ENCODE measurements at places on chromosomes 2 and 18. TPM values are rescaled to one million over a fixed set of nuclear protein-coding genes. Genes with fewer than 3 reads are reported as not detected.

The MAP2 gene
- not detected for total RNA-seq

The PRKAG3 gene
- total RNA-seq: not detected

The MYOM1 gene
- total RNA-seq: 2.7 TPM

The CREB1 gene
- total RNA-seq: 97.5 TPM

The ABCG8 gene
- not detected for total RNA-seq

The TMBIM1 gene
- total RNA-seq: 61.0 TPM

The RAX gene
- not detected for total RNA-seq

The SERPINB11 gene
- total RNA-seq: not detected

The FEV gene
- not detected for total RNA-seq

The ATP5F1A gene
- total RNA-seq: 285 TPM

The MALL gene
- not detected for total RNA-seq

The SP9 gene
- not detected for total RNA-seq

The ATG16L1 gene
- 60.8 TPM for total RNA-seq

The PROKR1 gene
- total RNA-seq: not detected

DNA sequence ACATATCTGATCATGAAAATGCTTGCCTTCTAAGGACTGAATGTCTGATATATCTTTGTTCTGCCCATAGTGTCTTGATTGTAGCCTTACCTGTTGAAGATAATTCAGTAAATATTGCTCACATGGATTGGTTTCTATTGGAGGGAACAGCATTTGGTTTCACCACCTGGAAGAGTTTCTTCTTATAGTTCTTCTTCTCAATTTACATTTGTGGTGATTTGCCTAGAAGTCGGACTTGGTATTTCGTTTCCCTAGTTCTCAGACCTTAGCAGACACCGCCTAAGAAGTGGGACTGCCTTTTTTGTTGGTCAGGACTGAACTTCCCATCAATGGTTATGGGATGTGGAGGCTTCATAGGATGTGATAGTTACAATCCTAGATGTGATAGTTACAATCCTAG is 20.2 kb downstream of the MGAT5 start:
- no peak for DNase-seq

GRCh38 chr2:203808046-203808750 is 59.4 kb upstream of the CTLA4 start:
- no peak for DNase-seq

GRCh38 chr2:20371323-20372025 is 20.8 kb upstream of the PUM2 start:
- DNase-seq: no peak

DNA sequence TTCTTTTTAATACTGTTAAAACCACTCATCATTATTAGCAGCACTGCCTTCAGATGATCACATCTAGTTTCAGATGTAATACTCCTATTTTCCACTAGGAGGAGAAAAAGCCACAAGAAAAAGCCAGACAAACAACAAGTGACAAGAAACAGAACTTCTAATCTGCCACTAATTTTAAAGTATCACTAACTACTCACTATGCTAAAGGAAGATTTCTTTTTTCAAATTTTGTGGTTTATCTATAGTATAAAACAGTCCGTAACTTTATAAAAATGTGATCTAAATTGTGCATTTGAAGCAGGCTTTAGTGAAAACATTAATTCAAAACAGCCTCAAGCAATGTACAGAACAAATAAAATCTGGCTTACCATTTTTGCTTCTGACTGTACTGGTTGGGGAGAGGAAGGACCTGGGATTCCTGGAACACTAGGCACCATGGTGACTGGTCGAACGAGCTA is 56.8 kb downstream of the ATF2 start:
- DNase-seq: no peak

GRCh38 chr2:120914839-120915521 is 179.3 kb downstream of the GLI2 start:
- DNase-seq: no peak

DNA sequence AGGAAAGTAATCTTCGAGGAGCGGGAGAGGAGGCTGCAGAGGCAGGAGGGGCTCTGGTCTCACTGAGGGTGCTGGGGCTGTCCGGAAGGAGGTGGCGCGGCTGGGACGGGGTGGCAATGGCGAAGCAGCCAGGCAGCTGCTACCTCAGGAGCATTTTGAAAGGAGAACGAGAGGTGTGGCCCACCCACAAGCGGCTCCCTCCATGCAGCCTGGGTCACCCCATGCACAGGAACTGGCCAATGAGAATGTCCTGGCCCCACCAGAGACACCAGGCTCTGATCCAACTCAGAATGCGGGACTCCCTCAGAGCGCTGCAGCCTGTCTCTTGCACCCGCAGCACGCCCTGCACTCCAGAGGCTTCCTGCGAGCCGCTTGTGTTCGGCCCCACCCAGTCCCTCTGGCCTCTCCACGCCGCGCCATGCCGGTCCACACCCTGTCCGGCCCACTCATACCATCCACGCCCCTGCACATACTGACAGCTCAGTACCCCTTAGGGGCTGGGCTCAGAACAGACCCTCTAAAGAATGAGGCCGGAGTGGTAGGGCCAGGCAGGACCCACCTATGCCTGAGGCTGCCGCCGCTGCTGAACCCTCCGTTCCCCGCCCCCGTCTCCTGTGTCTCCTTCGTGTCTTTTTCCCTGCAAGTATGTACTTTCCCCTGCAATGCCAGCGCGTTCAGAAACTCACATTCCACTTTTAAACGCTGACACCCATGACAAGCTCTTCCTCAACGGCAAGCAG is 6.4 kb upstream of the BOK start:
- no peak for DNase-seq

DNA sequence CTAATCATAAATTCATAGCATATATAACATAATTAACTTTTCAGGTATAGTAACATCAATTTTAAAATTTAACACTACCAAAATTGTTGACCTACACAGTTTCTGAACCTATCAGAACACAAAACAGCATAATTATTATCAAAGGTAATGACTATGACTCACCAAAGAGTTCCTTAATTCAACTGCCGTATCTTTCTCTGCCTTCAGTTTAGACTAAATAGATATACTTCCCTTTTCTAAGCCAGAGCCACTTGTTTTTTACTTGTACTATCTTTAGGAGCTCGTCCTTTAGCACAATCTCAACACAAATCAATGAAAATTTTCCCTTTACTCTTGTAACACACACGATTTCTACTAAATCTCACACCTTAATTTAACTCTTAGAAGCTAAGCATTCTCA is 54.4 kb downstream of the CCDC88A start:
- DNase-seq: no peak

GRCh38 chr2:230503798-230504197 is 87.8 kb downstream of the SP100 start:
- DNase-seq: no peak

- no peak for DNase-seq
Measured at GRCh38 chr2:189582809-189583192, 2.2 kb upstream of the SLC40A1 start.

DNA sequence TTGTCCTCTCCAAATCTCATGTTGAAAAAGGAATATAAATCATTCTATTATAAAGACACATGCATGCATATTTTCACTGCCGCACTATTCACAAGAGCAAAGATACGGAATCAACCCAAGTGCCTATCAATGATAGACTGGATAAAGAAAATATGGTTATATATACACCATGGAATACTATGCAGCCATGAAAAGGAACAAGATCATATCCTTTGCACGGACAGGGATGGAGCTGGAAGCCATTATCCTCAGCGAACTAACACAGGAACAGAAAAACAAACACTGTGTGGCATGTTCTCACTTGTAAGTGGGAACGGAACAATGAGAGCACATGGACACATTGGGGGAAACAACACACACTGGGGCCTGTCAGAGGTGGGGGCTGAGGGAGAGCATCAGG is 28.1 kb upstream of the PARD3B start:
- no peak for DNase-seq

DNA sequence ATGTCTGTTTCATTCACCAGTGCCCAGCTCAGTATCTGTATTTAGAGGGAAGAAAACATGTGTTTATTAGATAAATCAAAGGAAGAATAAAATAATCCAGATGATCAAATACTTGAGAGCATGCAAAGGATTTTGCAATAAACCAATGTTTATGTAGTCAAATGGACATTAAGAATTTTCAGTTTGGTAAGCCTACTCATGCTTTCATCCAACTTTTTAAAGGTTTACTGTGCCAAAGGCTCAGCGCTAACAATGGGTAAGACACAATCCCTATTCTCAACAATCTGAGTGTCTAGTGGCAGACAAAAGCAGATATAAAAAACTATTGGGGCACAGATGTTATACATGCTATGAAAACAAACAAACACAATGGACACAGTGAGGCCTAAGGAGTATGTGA is 26.3 kb downstream of the GRB14 start:
- no peak for DNase-seq

DNA sequence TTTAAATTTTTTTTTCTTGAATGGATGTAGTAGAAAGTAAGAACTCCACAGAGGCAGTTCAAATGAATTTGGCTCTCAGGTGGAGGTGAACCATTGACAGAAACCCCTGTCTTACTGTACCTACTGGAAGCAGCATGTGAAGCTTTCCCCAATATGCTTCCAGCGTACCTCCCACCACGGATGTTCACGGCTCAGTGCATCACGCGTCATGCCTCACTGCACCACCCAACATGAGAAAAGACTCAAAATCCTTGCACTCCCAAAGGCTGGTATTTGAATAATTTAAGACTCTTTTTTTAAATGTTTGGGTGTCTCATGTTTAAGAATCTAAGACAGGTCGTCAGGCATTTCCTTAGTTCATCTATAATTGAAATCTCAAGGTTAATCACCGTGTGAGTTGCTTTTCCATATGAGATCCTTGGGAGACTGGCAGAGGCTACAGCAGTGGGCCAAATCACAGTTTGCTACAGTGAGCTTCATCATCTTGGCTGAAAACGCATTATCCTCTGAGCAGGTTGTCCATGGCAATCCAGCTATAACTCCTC is 846.4 kb downstream of the DCDC2C start:
- DNase-seq: no peak

DNA sequence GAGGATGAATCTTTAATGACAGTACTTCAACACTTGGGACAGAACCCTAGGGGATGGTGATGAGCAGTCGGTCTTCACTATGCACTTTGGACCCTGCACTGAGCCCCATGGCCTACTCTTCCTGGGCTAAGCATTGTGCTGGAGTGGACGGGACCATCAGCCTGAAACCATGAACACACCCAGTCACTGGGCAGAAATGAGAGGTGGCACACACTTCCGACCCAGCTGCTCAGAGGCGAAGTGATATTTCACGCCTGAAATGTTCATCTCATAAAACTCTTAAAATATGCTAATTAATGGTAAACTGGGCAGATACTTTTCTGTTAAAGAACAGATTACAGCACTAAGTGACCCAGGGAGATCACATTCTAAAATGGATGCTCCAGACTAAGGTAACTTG is 150.3 kb upstream of the NDUFV2 start:
- DNase-seq: no peak

DNA sequence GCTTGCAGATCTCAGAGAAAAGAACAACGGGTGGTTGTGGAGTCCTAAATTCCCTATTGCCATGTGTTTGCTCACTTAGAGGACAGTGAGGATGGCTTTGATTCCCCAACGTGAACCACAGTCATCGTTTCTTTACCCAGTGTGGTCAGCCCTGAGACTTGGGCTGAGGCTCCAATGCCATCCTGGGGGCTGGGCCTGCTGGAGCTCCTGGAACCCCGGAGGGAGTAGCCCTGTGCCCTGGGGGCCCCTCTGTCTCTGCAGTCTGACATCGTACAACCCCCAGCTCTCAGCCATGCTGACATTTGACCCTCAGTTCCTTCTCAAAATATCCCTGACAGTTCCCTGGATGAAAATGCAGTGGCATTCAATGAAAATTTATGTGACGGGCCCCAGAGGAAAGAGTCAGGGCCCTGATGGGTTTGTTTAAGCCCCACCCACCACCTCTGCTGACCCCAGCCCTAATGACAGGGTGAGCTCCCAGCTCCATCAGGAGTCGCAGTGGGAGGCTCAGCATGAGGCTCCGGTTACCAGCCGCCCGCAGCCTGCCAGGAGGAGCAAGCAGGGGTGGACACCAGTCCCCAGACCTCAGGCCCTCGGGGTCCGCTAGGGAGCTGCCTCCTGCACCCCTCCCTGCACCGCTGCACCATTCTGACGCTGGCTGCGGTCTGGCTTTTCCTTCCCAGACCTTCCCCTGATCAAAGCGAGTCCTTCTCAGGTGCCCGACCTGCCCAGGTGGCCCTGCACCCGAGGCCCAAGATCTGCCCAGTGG is 120.9 kb downstream of the TWIST2 start:
- DNase-seq: no peak

DNA sequence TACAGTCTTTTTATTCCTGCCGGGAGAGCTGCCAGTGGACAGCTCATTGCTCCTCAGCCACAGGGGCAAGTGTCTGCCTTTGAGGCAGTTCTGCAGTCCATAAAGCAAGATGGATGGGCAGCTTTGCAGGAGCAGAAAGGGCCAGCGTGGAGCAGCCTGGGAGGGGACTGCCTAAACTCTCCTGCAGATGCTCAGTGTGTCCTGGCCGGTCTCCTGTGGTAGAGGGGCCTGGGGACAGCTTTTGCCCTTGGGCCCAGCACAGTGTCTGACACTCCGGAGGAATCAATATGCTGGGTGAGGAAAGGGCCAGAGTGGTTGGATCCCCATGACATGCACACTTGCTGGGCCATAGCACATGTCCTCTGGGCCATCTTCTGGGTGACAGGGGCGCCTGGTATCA is 65.7 kb upstream of the DAPL1 start:
- no peak for DNase-seq

DNA sequence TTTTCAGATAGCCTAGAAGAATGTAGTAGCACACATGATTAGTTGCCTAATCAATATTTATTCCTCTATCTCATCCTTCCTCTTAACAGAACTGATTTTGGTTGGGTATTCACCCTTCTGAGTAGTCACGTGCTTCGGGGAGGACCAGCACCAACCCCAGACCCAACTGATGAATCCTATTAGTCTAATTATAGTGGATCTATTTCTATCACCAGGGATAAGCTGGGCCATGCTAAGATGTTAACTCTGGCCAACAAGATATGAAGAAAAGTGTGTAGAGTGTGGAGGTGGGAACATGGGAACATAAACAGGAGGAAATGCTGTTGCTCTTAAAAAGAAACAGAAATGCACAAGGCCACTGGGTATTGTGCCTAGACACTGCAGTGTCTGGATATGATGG is 119.9 kb downstream of the THADA start:
- no peak for DNase-seq

DNA sequence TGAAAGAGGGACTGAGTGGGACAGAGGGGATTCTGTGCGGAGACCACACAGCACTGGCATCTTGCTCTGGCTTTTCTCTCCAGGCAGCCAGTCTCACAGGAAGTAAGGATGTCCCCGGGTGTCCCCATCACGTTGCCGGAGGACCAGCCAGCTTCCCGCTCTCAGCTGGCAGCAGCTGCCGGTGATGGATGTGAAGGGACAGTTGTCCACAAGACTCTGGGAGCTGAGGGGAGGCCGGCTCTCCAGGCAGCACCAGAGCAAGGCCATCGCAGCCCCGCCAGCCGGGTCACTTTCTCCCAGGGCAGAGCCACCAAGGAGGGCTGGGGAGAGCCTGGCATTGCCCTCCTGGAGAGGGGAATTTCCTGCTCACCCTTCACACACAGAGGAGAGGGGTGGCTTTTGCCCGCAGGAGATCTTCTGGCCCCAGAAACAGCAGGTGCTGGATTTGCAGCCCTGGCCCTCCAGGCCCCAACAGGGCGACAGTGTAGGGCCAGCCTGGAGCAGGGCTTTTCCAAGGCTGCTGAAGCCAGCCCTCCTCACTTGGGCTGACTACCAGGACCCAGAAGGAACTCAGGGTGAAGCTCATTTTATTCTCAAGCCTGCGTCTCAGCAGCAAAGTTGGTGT is 24.0 kb upstream of the B3GNT7 start:
- DNase-seq: no peak

- no peak for DNase-seq
Measured at GRCh38 chr18:34956663-34957062, 84.5 kb upstream of the MAPRE2 start.

Data from activated naive CD8-positive, alpha-beta T cell treated with anti-CD3 and anti-CD28 coated beads, Interleukin-2, amount 10 ng/mL, durations not matched to agents 7 days and 5 days (primary cell).